ENCODE measurements at places on chromosomes 6 and 20. TPM values are rescaled to one million over a fixed set of nuclear protein-coding genes. Genes with fewer than 3 reads are reported as not detected.

DNA sequence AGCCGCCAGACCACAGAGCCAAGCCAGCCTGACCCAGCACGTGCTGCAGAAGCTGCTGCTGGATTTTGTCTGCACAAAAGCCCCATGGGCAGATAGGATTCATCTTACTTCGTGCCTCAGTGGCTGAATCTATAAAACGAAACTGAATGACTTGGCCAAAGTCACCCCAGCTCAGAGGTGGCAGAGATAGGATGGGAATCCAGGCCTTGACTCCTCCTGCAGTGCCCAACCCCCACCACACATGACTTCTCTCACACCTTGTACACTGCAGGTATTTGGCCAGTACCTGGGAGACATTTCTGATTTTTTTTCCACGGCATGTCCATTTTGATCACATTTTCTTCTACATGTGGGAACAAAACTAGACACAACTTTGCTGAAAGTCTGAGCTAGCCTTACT lies 182.1 kb downstream of the ANKRD60 start:
- H3K27ac ChIP-seq = no peak overlapping the region
- H3K4me3 ChIP-seq = no peak overlapping the region
- no peak for DNase-seq

DNA sequence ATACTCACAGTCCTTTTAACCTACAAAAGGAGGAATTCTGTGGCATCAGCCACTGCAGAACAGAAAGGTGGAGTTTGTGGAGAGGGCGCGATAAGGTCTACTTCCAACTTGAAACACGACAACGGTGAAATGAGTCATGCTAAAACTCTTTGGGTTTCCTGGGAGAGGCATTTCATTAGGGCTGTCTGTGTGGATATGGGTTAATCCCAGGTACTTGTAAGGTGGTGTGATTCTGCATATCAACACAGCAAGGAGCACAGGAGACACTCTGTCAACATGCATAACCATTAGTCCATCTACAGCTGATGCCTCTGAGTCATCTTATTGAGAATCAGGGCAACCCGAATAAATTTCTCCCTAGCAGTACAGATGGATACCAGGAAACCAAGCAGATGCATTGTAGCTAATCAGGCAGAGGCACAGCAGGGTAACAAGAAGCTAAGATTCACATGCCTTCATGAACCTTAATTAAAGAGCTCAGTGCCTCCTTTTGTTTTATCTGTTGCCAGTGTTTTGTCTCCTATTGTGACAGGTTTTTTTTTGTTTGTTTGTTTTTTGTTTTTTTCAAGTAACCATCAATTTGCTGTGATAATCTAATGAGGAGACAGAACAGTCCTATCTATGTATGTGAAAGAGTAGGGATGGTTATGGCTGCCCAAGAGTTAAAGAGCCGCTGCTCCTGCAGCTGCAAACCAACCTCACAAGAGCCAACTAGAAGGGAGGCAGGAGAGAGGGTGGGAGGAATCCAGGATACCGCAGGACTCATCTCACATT lies 315.8 kb upstream of the SOX4 start:
- no peaks in the 10 kb centered on the region for H3K4me1 ChIP-seq
- no peak overlapping the region for H3K4me3 ChIP-seq
- no peak overlapping the region for H3K27ac ChIP-seq
- DNase-seq = no peak
- no peaks in the 10 kb centered on the region for H3K36me3 ChIP-seq

GRCh38 chr20:47921408-47921807 lies 136.1 kb upstream of the SULF2 start:
- H3K4me1 ChIP-seq = no peaks in the 10 kb centered on the region
- H3K4me3 ChIP-seq = no peak overlapping the region
- DNase-seq = no peak

Gene ATP9A
- 3.2 TPM for total RNA-seq

Data from SJSA1 (cell line).